ENCODE measurements at places on chromosomes 3 and 15.
A peak's percentile ranks its signal among the peaks of the same experiment; 100 is the strongest.

DNA sequence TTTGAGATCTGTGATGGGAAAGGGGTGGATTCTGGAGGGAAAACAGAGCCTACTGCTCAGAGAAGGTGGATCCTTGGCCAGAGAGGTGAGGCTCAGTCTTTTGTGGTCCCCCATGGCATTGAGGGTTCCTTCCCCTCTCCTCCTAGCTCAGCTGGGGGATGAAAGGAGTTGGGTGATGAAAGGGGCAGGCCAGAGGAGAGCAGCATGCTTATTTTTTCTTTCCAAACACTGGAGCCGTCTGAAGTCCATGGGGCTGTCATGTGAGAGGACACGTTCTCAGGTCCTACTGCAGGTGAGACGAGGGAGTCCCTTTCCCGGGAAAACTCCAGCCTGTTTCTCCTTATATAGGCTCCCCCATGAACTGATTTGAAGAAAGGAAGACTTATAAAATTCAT, 71.4 kb downstream of the SCN5A start:
- no peak for DNase-seq

DNA sequence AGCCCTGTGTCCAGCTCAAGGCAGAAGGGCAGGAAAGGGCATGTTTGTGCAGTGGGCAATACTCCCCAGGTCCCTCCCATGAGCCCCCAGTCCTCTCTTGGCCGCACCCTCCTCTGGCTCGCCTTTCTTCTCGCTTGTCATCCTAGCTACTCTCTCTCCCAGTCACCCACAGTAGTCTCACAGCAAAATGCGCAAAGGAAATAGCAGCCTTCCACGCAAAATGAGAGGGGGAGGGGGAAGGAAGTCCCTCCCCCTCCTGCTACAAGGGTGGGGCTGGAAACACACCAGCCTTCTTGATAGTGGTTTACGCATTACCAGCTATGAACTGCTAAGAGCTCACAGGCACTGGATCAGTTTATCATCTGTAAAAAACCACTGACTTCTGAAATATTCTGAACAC, 83.8 kb downstream of the GADL1 start:
- peak; percentile 18 for DNase-seq

DNA sequence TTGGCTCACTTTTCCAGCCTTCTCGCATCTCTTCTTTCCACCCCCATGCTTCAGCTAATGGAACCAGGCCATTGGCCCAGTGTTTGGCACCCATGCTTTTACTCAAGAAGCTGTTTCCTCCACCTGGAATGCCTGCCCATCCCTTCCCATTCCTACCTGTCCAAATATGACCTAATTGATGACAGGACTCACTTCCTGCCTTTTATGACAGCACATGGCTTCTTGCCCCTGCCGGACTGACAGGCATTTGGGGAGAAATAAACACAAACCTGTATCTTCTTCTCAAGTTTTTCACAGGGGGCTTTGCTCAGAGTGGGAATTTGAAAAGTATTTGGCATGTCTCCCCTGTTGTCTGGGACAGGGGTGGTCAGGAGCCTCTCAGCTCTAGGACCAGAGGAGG, 120.1 kb downstream of the ABHD5 start:
- DNase-seq: no peak

DNA sequence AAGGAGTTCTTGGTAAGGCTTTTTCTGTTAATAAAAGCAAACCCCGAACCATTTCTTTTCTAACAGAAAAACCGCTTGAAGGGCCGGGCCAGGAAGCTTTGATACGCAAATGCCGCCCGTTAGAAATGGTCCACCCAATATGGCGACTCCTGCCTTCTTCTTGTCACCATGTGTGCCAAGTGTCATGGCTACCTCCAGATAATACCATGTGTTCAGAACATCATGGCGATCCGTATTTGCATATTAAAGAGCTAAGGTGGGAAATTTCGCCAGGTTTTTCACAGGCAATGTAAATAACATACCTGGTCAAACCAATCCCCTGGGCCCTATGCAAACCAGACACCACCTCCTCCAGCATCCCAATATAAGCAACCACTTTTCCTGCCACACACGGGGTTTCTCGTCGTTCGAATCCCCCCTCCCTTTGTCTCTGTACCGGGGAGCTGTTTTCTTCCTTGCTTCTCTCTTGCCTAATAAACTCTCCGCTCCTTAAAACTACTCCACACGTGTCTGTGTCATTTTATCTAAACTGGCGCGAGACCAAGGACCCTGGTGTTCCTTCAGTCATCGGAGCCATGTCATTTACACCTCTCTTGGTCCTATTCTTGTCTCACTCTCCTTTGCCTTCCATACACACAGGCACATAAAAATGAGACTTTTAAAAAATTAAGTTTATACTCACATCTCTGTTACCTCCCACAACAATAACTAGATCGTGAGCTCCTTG, 34.5 kb downstream of the NCEH1 start:
- no peak for DNase-seq

DNA sequence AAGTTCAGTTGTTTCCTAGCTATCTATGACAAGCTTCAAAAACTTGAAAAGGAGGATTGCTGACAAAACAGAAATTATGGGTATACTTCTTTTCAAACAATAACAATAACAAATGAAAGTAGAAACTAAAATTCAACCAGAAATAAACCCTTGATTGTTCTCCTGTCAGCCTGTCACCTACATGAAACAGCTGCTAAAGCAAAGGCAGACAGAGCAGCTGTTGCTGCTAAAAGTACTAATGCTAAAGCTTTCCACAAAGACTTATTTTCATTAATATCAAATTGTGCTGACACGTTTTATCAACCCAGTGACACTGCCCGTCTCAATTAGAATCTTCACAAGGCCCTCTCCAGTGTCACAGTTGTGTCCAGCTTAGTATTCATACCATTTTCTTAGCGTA, 533.2 kb upstream of the GBE1 start:
- DNase-seq: no peak

GRCh38 chr3:172270557-172271166, 177.6 kb downstream of the GHSR start:
- no peak for DNase-seq

DNA sequence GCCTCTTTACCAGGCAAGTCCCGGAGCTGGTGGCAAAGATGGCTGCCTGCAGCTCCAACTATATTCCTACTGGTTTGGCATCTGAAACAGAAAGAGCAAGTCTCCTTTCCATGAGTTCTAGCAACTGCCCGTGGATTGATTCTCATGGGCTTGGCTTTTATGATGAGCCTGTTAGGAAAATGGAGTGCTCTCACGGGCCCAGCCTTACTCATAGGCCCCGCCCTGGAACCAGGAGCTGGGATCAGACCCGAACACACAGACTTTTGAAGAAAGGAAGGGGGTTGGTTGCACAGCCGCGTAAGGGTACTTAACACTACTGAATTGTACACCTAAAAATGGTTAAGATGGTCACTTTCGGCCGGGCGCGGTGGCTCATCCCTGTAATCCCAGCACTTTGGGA, 2.9 kb downstream of the NRROS start:
- DNase-seq: no peak

DNA sequence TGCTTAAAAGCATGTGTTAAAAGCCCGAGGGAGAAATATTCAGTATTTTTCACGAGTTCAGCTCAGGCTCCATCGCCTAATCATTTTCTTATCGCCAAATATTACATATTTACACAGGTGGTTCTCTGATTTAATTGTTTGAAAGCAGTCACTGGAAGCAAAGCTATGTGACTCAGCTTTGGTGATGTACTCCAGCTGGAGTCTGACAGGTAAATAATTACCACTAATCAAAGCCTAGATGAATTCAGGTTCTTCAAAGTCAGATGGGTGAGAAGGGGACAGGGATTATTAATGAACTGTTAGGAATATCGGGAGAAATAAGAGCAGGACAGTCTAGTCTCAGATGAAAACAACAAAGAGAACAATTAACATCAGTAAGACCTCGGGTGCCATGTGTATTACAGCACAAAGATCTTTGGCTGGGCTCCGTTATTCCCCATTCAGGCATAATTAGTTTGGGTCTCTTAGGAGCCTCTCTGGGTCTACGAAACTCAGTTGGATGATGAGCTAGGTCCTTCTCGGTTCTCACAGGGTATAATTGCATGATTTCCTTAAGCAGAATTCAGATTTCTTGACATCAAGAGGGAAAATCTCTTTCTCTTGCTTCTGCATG, 331.7 kb upstream of the ADAMTS9 start:
- peak; percentile 20 for DNase-seq

GRCh38 chr3:127438951-127439350, 151.1 kb upstream of the PRR20G start:
- DNase-seq: no peak

GRCh38 chr3:72996121-72996472, 514 bp upstream of the PPP4R2 start:
- DNase-seq: no peak

DNA sequence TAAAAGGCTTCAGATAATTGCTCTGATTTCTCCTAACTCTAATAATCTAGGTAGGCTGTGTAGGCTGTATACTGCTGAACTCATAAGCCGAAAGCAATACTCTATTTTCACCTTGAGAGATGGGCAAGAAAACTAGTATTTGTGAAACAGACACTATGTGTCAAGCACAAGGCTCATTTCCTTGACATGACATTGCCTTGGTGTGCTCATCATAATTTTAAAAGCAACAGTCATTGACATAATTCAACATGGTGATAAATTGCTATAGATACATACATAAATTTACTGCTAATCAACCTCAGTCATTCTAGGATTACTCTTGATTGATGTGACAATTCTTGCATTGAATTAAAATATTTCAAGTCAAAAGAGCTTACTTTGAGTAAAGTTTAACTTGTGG, 304.7 kb downstream of the CNTN3 start:
- DNase-seq: no peak

GRCh38 chr3:37580237-37580636, 281.4 kb upstream of the CTDSPL start:
- DNase-seq: no peak

DNA sequence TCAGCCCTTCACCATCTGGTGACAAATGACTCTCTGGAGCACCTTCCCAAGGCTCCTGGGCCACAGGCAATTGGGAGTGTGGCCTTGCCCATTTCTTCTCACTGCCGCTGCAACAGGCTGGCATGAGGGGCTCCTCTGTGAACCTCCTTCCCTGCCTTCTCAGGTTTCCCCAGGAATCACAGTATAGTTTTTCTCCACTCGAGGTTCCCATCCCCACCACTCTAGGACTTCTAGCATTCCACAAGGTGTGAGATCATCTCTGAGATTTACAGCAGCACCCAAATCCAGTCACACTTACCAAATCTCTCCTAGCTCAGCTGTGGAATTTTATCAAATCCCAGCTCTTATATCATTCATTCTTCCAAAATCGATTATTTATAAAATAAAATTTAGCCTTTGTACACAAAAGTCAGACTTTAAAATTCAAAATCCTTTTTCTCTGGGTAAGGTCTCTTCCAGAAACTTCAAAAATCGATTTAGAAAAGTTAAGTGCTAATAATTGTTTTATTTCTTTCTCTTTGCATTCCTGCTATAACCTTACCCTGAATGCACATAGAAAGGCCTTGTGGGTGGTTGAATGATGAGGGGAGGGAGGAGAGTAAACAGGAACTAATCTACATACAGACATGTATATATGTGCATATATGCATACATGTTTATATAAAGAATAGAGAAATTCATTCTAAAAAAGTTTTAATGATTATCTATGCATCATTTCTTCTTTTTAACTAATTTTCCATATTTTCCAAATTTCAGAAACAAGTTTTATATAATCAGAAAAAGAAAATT, 18.9 kb upstream of the ATP13A4 start:
- DNase-seq: peak; percentile 49

- DNase-seq: no peak
These were observed 66.3 kb upstream of the DCBLD2 start for GRCh38 chr3:98967758-98968157.

GRCh38 chr15:100308213-100308600, 33.6 kb downstream of the ADAMTS17 start:
- DNase-seq: no peak

DNA sequence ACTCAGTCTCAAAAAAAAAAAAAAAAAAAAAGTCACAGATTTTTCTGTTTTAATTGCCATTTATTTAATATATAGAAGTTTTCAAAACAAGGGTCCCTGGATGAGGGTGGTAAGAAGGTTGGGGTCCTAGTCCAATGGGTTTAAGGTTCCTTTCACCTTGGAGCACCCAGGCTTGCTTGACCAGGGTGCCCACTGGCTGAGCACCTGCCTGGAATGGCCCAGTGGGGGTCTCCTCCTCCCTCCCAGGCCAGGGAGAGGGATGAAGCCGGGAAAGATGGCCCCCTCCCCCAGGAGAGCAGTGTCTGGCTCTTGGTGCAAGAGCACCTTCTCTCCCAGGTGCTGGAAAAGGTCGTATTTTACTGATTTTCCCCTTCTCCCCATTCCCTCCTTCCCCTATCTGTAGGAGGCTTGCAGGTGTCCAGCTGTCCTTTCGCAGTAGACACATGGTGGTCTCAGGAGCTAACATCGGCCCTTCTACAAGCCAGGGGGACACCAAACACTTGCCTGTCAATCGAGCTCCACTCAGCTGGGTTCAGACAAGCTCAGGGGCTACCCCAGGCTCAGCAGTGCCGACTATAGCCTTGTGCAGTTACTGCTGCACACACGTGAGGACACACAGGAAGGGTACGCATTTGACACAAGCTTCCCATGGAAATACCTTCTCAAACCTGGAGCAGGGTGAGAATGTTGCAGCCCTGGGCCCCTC, 112.3 kb upstream of the KLF13 start:
- DNase-seq: no peak

GRCh38 chr3:27504749-27505148, 20.6 kb upstream of the SLC4A7 start:
- DNase-seq: peak; percentile 56

DNA sequence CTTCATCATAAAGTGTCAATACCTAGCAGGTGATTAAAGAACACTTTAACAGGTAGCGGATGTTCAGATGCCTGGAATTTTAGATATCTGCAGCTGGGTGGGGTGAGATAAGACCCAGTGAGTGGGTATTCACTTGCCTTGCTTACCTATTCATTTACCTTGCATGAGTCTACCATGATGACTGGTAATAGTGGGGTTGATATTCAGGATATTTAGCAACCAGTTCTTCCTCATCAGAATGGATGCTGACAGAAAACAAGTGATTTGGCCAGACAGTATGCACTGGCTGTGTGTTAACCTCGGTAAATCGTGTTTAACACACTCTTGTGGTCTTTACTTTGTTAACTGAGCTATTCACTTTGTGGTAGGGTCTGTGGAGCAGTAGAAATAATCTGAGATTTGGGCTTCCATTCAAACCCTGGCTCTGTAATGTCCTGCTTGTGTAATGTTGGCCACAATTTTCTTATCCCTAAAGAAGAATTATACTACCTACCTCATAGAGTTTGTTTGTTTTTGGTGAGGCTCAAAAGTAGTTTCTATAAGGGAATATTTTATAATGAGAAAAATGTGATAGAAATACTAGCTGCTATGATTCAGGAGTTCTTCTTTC, 391.9 kb upstream of the TBL1XR1 start:
- DNase-seq: no peak

DNA sequence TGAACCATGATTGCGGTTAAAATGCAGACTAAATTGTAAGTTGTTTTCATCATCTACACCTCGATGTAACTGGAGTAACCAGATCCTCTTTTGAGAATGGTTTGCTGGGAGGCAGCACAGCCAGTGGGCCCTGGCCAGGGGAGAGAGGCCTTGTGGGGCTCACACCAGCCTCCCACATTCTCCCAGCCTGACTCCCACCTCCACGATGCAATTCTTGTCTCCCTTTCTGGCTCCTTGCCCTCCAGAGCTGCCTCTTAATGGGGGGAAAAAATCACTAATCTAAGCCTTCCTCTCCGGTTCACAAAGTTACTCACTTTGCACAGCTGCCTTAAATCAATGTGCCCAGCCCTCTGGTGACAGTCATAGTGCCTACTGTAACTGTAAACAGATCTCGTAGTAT, 17.9 kb upstream of the PAQR5 start:
- DNase-seq: no peak

Data from fibroblast of lung (primary cell).